Coronary artery (tissue), 2 donors: ENCODE measurements at places on chromosomes 4 and X.

- no peak for DNase-seq
Measured at GRCh38 chrX:10728806-10729389, 108.5 kb upstream of the MID1 start.

DNA sequence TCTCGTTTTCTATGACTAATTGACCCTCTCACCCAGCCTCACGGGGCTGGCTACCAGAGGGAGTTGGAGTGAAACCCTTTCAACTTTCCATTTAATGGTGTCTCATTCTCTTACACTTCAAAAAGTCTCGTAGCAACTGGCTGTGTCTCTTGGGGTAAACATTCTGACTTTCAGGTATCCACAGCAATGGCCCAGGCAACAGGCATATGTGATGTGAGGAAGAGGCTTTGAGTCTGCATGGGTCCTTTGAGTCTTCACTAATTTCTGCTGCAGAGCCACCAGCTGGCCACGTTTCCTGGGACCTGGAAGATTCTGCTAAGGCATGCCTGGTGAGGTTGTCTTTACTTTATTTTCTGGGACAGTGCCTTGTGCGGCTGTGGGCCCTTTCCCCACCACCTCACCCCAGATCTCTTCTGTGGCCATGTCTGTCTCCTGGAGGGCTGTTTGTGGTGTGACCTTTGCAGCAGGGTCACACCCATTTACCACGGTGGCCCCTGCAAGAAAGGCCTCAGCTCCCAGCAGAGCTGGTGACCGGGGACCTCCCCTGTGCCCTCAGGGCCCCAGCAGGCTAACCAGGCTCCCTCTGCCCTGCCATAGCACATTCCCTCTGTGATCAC, 112.5 kb upstream of the FRG1 start:
- no peak for DNase-seq

GRCh38 chr4:128827296-128827695, 17.8 kb downstream of the JADE1 start:
- no peak for DNase-seq

DNA sequence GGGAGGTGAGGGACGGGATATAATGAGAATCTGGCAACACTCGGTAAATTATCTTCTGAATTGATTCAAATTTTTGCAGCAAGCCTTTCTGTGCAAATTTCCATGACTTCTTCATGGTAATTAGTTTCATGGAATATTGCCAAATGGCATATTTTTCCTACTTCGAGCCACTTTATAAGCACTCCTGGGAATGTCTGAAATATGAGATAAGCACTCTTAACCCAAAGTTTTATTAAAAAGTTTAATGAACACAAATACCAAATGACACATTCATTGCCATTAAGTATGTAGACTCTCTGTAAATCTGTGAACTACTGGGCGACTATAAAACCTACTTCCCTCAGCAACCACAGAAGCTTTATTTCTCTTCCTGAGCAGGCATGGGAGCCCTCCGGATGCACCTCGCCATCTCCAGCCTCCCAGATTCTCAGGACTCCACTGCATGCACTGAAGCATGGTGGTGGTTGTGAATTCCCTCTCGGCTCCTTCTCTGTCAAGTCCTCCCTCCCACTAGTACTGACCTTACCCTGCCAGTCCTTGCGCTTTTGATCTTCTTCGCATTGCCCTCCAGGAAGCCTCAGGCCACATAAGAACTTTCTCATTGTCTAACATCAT, 154.4 kb upstream of the RPL34 start:
- DNase-seq = no peak

DNA sequence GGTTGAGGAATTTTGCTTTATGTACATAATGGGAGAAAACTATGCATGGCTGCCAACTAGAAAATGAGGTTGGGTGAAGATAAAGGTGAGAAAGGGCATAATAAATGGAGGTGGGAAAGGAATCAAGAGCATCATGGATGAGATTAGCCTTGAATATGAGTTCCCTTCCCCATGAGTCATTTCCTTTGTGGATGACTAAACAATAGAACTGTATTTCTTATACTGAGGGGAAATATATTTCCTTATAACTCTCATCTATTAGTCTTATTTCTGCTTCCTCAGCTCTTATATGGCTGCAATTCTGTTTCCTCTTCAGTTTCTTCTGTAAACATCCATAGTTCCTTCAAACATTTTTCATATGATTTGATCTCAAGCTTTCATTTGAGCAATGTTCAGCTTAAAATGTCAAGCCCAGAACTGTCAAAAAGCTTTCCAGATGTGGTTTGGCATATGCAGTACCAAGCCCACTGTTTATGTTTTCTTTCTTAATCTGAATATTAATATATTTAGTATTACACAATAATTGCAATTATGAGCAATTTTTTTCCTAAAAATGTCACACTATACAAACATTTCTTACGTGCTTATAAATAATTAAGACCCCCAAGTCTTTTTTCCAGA, 100.7 kb upstream of the GRPR start:
- no peak for DNase-seq

GRCh38 chr4:95610061-95610569, 61.3 kb upstream of the UNC5C start:
- DNase-seq = no peak

DNA sequence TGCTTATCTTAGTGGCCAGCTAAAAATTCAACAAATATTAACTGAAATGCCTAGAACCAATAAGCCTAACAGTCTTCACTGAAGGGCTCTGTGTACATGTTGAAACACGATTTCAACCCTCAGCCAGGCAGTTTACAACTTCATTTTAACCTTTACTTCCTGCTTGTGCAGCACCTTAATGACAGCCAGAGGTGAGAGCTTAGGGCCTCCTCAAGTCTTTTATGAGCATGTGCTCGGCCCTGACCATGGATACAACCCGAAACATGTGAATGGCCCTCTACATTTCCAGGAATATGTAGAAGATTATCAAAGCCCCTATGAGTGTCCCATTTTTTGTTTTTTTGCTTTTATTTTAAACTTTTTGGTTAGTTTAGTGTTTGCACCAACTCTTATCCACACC, 88.3 kb downstream of the MSN start:
- DNase-seq = no peak

DNA sequence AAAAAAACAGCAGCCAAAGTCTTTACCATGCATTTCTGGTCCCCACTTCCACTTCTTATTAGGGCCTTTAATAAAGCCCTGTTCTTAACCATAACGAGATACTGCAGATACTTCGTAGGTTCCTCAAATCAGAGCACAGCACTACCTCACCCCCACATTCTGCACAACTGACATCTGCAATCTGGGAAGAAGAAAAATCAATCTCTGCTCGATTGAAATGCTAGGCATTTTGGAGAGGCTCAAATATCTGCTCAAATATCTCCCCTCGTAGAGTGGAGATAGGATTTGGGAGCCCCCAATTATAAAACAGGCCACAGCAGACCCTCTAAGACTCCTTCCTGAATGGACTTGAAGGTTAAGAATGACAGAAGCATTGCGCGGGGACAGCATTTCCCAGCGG, 40.3 kb upstream of the CENPU start:
- DNase-seq = no peak

- no peak for DNase-seq
Measured at GRCh38 chr4:162056990-162057389, 106.8 kb downstream of the FSTL5 start.

GRCh38 chrX:100948557-100948956, 19.8 kb upstream of the XKRX start:
- no peak for DNase-seq

GRCh38 chr4:110306303-110306702, 107.9 kb upstream of the ELOVL6 start:
- DNase-seq = no peak

DNA sequence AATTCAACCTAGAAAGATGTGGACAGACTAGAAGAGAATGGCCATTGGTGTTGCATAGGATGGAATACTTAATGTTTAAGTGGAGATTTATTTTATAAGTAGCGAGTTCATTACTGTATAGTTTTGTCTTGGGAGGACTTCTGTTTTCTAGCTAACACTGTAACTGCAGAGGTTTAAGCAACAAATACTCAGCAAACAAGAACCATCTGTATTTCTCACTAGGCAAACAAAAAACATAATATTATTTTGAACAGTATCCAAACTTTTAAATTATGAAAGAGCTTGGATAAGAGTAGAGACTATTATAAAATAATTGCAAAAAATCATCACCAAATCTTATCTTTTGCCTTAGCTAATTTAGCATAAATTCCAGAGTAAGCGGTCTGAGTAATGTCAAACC, 121.1 kb downstream of the GLRA3 start:
- no peak for DNase-seq

DNA sequence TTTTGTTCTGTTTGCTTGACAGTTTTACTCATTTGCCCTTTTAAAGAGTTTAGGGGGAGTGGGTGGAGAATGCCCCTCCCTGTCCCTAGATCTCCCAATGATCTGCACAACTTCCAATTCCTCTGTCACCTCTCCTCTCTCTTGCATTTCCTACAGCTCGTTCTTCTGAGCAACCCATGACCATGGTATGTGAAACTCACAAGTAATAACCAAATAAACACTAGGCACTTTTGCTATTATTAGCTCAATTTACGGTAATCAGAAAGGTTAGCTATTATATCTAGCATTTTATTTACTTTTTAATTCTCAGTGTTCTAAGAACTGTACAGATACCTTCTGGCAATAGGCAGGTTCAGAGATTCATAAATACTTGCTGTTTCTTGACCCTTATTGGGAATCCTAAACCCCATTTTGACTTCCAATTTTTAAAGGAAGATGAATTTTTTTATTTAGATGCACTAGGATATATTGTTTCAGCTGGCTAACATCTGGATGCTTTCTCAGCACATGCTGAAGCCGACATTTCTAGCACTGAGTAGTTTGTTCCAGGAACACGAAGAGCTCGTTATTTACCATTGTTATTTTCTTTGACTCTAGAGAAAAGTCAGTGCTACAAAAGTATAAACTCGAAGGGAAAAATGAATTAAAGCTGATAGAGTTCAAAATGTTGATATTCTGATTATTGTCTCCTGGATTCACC, 194.7 kb upstream of the TLL1 start:
- no peak for DNase-seq
